ENCODE measurements at places on chromosomes 2 and 18.

- no peak for DNase-seq
Observed at GRCh38 chr2:39107724-39108273, 13.1 kb downstream of the SOS1 start.

DNA sequence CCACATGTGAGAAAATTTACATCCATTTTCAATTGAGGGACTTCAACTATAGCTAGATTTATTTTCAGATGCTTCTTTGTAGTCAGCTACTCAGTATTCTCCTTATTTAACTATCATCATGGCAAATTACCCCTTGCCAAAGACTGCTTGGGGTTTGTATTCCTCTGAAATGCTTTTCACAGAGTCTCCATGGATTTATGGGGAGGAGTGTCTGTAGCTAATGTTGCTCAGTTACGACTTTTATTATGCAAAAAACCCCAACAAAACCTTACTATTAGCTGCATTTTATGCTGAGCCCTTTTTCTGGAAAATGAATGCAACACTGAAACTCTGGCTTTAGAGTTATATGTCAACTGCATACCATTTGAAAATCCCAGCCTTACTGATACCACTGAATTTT lies 78.6 kb downstream of the RFTN2 start:
- no peak for DNase-seq

DNA sequence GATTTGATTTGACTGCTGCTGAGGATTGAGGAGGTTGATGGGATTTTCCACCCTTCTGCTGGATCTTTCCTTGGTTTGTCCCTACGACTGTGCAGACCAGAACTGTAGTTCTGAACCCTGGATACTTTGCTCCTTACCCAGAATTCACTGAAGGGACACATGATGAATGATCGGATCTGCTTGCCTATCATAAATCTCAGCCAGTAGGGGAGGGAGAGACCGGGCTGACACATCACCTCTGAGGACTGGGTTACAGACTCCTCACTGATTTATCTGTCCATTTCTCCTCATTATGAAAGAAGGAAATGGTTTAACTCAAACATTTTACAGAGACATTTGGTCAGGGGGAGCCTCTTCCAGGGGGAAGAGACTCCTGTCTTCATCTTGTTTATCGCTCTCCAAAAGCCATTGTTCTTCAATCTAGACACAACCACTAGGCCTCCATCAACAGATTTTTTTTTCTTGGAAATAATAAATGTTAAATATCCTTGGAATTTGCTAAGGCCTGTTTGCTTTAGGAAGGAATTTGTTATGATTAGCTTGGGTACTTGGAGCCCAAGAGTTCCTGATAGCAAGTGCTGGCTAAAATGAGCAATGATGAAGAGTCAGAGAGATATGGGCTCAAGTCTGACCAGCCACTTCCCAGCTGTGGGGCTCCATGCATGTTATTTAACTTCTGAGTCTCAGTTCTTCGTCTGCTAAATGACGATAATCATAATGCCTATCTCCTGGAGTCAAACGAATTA lies 925.5 kb downstream of the SLC4A3 start:
- no peak for DNase-seq

- DNase-seq, result no peak
Observed at GRCh38 chr2:30530346-30530745, 83.3 kb downstream of the LCLAT1 start.

DNA sequence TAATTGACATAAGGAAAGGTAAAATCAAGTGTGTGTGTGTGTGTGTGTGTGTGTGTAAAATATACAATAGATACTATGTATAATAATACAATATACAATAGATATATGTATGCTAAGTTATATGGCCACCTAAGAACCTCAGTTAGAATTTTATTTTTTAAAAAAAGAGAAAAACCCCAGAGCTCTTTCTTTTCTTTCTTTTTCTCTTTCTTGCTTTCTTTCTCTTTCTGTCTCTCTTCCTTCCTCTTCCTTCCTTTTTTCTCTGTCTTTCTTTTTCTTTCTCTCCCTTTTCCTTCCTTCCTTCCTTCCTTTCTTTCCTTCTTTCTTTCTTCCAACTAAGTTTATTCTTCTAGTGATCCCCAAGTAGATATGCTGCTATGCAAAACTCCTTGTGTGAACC lies 64.6 kb upstream of the FN1 start:
- DNase-seq, result no peak

DNA sequence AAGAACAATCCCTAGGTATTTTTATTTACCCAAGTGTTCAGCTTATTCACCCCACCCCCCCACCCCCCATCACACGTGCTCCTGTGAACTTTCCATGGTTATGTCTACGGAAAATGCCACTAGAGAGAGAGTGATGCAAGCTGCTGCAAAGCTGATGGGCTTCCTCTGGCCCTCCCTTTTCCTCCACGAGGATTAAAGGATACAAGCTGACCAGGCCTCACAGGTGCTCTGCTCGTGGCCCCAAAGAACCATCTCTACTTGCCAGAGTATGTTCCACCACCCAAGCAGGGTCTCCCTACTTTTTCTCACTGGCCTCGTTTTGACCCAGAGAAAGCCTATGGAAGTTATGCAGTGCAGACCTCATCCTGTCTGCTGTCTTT lies 342.6 kb downstream of the CELF4 start:
- DNase-seq, result no peak

GRCh38 chr18:27665264-27665799 lies 480.2 kb upstream of the CHST9 start:
- no peak for DNase-seq

DNA sequence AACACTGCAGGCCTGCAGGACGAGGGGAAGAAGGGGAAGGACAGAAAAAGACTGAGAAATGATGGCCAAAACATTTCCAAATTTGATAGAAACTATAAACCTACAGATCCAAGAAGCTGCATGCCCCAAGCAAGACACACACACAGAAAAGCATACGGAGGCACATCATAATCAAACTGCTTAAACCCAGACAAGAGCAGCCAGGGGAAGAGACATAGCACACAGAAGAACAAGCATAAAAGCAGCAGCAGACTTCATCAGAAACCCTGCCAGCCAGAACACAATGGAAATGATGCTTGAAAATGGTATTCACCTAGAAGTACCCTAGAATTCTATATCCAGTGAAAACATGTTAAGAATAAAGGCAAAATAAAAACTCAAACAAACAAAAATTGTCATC lies 57.2 kb upstream of the RNU4ATAC start:
- no peak for DNase-seq

- no peak for DNase-seq
Observed at GRCh38 chr2:222776792-222777191, 84.0 kb upstream of the ACSL3 start.

DNA sequence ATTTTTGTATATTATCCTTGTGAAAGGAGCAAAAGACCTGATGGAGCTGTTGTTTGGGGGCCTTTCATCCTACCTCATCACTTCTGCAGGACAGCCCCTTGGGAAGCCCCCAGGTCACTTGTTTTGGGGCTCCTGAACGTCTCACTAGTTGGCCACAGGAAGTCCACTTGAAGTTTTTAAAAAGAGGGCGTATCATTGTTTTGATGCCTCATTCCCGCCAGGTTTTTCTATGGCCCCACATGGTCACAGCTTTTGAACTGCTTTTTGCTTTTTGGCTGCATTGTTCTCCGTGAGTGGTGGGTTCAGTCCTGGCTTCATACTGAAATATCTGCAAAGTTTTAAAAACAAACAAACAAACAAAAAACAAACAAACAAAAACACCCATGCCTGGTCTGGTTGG lies 216.3 kb downstream of the PRKCE start:
- no peak for DNase-seq
